ENCODE measurements at places on chromosomes 12 and 14. TPM values are rescaled to one million over a fixed set of nuclear protein-coding genes. Genes with fewer than 3 reads are reported as not detected.

OLR1 gene
- total RNA-seq, result not detected

DNA sequence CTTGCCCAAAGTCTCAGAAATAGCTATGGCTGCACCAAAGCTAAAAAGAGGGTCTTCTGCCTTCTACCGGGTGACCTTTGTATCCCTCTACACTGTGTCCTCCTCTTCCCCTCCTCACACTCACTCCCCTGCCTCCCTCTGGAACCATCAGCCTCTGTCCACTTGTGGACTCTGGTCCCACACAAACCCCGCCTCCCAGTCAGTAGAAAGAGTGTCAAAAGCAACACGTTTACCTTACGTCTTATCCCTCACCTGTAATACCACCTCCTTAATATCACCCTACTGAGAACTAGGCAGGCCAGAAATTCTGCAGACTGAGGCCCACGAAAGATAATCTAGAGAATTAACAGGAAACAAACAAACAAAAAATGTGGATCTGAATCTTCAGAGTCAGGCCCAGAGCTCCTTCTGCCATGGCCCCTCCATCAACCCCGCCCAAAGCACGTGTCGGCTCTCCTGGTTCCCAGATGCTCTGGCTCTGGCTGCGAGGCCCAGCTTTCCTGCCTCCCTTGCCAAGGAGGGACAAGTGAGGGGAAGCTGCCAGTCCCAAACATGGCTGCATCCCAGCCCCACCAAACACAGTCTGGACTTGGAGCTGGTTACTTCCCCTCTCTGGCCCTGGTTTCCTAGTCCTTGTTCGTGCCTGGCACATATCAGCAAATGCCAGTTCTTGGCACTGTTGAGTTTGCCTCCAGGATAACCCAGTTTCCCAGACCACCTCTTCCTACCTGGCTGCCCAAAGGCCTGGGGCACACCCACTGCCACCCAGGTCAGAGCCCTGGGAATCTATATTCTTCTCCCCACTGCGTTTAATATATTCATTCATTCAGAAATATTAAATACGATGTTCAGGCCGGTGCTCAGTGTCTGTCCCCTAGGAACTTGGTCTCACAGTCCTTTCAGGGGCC lies 2.7 kb downstream of the ACTN1 start:
- no peak for DNase-seq

- no peak for DNase-seq
These were observed 67.0 kb downstream of the ANKRD9 start for GRCh38 chr14:102442241-102443211.

GRCh38 chr14:39555749-39556148 lies 123.5 kb upstream of the FBXO33 start:
- no peak for DNase-seq

GRCh38 chr14:63186453-63186852 lies 17.8 kb upstream of the RHOJ start:
- no peak for DNase-seq

ACOT4 gene
- 3.7 TPM for total RNA-seq

REP15 gene
- total RNA-seq, result 0.66 TPM

DNA sequence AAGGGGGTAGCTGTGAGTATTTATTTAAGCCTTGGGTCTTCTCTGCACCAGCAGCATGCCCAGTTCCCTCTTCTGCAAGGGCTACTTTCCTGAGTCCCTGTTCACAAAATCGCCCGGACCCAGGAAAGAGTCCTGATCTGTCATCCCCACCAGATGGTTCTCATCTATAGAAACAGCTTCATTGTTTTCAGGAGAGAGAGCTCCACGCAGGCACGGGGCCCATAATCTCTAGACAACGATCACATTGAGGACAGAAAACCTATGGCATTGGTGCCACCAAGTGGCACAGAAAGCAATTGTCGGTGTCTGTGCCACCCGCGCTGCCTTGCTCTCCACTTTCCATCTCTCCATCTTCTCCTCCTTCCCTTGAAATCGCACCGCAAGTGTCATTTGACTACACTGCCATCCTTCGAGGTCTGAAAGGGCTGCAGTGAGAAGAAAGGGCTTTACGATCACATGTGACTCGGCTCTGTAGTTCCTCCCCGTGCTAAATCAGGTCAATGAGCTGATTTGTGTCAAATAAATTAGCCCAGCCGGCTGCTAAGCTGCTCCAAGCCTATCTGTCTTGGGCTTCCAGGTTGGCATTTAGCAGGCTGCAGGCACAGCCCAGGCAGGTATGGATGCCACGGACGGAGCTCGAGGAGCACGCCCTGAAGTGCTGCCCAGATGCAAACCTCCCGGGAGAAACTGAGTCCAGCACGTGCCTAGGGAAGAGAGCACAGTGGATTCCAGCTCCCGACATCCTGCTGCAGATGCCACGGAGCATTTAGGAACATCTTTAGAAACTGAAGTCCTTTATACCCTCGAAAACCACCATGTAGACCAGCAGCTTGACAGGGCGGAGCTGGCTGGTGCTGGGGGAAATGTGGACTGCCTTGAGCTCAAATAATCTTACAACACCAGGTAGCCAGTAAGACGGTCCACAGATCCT lies 28.8 kb downstream of the SPRING1 start:
- DNase-seq, result peak; percentile 54

ATXN2 gene
- total RNA-seq, result 52.9 TPM

OGFOD2 gene
- total RNA-seq, result 11.6 TPM

GRCh38 chr12:16610001-16610585 lies 4.1 kb upstream of the LMO3 start:
- no peak for DNase-seq

GRCh38 chr12:119592232-119592631 lies 1.3 kb upstream of the TMEM233 start:
- no peak for DNase-seq

PRB2 gene
- total RNA-seq, result not detected

KCTD10 gene
- total RNA-seq, result 45.2 TPM

RFX4 gene
- 2.1 TPM for total RNA-seq

GRCh38 chr12:89486264-89486663 lies 38.3 kb downstream of the GALNT4 start:
- no peak for DNase-seq

GDF3 gene
- 19.3 TPM for total RNA-seq

DNAH10 gene
- total RNA-seq, result 0.03 TPM

NDRG2 gene
- 15.2 TPM for total RNA-seq

- DNase-seq, result no peak
These were observed 63.1 kb upstream of the FOXG1 start for GRCh38 chr14:28703482-28703881.

DNA sequence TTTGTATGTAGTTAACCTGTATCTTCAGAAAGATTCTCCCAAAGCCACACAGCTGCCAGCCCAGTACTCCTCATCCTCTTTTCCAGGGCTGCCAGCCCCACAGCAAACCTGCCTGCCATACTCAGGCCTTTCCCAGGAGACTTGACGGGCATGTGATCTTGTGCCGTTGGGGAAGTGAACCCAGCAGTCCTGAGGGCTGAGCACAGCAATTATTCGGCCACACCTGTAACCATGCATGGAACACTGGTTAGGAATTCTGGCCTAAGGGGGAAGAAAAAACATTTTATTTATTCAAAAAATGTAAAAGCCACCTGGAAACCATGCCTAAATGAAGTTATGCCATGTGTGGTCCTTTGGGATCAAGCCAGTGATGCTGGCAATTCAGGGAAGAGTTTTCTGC lies 145.3 kb downstream of the GRIN2B start:
- DNase-seq, result no peak

B3GNT4 gene
- 0.80 TPM for total RNA-seq

GRCh38 chr12:53122961-53123468 lies 19.7 kb downstream of the SOAT2 start:
- DNase-seq, result no peak

GRCh38 chr12:47082796-47083621 lies 3.2 kb upstream of the AMIGO2 start:
- DNase-seq, result no peak

ZFC3H1 gene
- total RNA-seq, result 45.9 TPM

GRCh38 chr14:98182393-98183055 lies 1089.5 kb downstream of the BCL11B start:
- no peak for DNase-seq

DNA sequence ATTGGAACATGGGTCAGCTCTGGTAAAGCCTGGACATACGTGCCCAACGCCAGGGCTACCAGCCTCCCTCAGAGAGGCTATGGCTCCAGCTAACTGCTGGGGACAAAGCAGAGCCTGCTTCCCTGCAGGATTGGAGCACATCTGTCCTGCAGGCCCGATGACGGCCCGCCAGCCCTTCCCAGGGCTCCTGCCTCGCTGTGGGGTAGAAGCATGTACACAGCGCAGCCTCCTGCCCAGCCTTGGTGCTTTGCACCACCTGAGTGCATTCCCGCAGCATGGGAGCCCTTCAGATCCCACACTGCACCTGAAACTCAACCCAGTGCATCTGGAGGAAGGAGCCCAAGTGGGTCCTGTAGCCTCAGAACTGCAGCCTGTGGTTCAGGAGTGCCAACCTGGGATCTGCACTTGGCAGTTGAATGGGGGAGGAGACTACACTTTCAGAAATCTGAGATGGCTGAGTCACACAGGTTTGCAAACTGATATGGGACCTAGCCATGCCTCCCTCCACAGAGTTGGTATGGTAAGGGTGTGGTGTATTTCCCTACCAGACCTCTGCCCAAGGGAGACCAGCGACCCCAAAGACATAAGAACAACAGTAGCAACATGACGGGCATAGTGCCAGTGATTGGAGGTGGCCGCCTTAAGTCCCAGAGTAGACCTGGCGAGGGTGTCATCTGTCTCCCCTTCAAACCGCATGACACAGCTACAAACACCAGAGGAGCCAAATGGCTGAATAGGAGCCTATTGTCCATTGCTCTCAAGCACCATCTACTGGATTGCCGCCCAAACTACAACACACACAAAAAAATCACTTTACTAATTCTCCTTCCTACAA lies 273.9 kb upstream of the MIS18BP1 start:
- peak; percentile 85 for DNase-seq

FAIM2 gene
- 2.0 TPM for total RNA-seq

DNA sequence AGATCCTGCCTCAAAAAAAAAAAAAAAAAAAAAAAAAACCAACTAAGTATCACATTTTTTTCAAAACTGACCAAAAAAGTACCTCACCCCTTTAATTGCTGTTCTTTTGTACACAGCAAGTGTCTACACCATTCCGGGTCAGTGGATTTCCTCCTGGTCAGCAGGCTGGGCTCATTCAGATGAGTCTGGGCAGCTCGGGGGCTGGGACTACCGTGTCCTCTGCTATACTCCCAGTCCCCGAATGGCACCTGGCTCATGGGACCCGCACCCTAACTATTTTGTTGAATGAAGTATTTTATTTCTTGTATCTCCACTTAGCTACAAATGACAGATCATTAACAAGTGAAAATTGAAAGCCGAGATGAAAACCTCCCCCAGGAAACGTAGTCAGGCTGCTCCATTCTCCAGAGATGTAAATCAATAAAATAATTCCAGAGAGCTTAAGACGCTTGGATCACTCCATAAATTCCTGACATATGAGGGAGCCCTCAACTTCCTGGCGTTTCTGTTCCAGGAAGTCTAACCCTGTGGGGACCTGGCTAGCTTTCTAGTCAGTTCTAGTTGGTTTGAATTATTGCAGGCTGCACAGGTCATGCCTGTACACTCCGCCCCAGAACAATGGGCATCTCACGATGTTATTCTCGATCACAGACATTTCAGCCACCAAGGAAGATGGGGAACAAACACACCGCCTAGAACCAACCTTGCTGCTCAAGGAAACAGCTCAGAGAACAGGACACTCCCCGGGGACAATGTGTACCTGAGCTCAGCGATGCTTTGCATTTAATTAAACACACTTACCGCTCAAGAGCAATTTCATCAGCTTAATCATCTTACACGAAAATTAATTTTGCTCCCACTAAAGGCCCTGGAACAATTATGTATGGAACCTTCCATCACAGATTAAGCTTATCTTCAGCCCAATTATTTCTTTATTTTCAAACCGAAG lies 76.3 kb downstream of the RIMBP2 start:
- DNase-seq, result no peak

GRCh38 chr12:132343294-132344004 lies 14.1 kb upstream of the GALNT9 start:
- no peak for DNase-seq

BIN2 gene
- total RNA-seq, result 0.23 TPM

GRCh38 chr12:88472775-88473174 lies 107.5 kb downstream of the KITLG start:
- no peak for DNase-seq

DNA sequence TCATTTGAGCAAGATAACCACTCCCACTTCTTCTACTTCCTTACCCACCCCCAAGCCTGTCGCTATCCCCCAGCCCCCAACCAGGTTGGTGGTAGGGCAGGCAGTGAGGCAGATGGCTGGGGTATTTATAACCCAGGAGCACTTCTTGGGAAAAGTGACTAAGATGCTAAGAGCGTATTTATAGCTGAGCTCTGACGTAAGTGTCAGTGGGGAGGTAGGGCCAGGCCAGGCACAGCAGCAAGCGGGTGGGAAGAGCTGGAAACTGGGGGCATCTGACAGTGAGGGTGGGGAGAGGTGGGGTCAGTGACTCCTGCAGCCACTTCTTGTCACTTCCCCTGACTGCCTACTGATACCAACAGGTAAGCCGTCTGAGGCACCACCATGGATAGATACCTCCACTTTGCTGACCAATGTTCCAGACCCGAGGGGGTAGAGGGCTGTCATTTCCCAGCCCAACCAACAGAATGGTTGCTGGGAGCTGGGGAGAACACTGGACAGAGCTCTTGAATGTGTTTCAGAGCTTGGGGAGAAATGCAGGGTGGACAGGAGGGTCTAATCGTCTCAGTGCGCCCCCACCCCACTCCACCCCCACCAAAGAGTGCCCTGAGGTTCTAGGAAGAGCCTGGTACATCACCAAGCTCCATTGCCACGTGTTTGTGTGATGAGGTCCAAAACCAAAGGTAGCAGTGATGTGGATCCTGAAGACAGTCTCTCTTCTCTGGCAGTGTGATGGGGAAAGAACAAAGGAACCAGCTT lies 2.7 kb upstream of the INHBE start:
- peak; percentile 27 for DNase-seq

SETD1B gene
- total RNA-seq, result 8.9 TPM

TSPAN11 gene
- 3.6 TPM for total RNA-seq

DNA sequence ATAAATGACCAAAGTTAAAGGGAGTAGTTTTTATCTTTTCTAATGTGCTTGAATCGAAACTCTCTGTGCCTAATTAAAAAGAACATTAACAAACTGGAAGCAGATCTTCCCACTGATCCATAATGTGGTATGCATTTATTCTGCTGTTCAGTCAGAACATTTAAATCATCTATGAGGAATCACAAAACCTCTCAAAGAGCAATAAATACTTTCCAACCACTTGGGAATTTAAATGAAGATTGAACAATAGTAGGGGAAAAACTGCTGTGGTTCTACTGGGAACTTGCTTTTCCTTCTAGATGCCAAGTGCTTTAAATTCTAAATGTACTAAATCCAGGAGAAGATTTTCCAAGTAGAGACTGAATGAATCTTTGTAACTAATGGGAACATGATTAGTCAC lies 12.3 kb upstream of the CHPT1 start:
- no peak for DNase-seq

- no peak for DNase-seq
These were observed 104.7 kb downstream of the ANO4 start for GRCh38 chr12:100899301-100899700.

- DNase-seq, result peak; percentile 54
These were observed 102.2 kb downstream of the WSCD2 start for GRCh38 chr12:108231109-108231905.

FAM186B gene
- 0.38 TPM for total RNA-seq
